ENCODE measurements at places on chromosomes 5 and 9.

DNA sequence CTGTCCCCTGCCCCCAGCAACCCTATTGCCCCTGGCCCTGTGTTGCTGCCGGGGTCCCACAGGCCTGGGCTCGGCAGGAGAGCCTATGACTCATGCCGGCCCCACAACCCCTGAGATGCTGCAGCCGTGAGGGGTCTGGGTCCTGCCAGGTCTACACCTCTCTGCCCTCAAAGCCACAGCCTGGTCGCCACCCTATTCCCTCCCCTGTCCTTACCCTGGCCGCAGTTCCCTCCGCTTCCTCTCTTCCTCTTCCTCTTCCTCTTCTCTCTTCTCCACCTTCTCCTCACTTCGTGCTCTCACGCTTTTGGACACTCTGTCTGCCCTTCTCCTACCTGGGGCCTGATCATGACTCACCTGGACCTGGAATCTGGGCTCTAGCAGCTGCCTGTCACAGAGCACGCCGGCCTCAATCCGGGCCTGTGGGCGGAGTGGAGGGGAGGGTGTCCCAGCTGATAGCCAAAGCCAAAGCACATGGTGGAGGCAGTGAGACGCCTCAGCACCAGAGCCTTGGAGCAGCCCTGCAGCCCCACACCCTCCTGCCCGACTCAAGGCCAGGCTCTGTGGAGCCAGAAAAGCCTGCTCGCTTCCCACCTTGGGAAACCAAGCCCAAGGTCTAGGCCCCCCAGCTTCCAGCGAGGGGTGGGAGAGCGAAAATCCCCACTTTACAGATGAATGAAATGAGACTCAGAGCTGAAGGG lies 26.8 kb upstream of the CSF1R start:
- no peak for DNase-seq

GRCh38 chr9:136079211-136079915 lies 15.7 kb downstream of the NACC2 start:
- DNase-seq = no peak

DNA sequence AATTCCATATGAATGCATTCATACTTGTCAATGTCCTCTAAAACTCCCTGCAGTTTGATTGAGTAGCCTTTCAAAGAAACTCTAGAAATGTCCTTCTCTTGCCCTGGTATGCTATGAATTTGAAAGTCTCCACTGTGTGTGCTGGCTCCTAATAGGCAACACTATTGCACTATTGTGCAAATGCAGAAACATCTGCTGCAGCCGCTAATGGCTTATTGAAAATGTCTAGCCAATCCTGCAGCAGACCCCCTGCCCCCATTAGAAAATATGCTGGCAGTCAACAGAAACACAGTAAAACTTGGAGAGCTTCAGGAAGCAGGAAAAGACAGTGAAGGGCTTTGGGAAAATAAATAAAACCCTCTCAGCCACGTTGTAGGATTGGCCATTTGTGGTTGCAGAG lies 87.3 kb upstream of the GRAMD2B start:
- no peak for DNase-seq

GRCh38 chr5:1643651-1644392 lies 120.1 kb upstream of the LPCAT1 start:
- no peak for DNase-seq

DNA sequence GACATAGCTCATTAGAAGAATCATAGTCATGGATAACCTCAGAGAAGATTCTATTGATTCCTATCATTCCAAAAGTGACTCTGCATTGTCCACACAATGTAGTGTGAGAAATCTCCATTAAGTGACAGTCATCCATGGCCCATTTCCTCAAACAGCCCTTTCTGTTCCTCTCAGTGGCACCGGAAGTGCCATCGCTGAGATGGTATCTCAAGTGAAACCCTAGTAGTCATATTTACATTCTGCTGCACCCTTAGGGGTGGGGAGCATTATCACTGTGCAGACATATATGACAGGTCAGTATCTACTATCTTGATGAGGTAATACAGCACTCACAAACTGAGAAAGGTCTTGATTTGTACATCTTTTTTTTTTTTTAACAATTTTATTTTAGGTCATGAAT lies 55.4 kb upstream of the MIER3 start:
- DNase-seq = no peak

GRCh38 chr9:69213647-69214046 lies 39.6 kb downstream of the TJP2 start:
- DNase-seq = no peak

- no peak for DNase-seq
These were observed 45.3 kb downstream of the PRRC2B start for GRCh38 chr9:131439224-131439623.

- no peak for DNase-seq
These were observed 120.9 kb upstream of the TMEM161B start for GRCh38 chr5:88389338-88390095.

DNA sequence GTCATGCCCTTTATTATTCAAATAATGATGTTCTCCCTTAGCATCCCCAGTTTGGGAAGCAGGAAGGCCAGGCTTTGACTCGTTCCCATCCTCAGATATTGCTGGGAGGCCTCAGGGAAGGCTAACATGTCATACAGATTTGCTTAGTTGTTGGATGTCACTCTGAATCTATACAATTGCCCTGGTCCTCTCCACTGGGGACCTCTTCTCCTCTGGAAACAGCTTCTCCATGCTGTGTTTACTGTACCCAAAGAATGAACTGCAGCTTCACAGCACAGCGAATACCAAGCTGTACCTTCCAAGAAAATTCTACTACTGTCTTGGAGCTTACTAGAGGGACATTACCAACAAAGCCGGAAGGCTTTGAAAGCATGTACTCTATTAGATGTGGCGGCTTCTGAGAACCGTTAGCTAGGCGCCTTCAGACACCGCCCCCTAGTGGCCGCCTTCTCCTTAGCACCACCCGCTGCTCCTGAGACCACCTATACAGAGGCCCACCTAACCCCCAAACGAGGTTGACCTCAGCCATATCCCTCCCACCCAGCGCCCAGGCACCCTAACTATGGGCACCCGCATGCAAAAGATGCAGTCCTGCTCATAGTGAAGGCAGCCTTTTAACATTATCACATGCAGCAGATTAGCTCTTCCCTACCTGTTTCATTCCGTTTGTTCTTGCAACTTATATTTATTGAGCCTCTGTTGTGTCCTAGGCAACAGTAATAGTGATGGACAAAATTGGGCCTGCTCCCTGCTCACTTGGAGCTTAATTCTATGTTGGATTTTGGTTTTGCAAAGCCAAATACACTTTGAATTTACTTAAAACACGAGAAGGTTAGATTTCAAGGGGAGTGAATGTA lies 34.9 kb upstream of the FOXI1 start:
- no peak for DNase-seq

DNA sequence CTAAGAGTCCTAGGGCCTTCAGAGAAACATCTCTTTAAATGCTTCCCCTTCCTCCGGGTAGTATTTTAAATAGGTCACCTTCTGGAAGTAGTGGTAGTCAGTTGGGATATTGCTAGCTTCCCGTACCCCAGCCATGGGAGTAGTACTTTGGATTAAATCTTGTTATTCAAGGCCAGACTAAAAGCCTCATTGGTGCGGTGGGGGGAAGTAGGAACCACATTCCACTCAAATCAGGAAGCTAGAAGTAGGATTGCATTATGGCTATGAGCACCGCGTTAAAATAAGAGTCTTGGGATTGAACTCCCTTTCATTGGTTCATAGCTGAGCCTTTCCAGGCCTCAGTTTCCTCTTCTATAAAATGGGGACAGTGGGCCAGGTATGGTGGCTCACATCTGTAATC lies 6.7 kb downstream of the KCNIP1 start:
- no peak for DNase-seq

- DNase-seq = no peak
These were observed 77.8 kb downstream of the ZCCHC7 start for GRCh38 chr9:37198039-37198729.

DNA sequence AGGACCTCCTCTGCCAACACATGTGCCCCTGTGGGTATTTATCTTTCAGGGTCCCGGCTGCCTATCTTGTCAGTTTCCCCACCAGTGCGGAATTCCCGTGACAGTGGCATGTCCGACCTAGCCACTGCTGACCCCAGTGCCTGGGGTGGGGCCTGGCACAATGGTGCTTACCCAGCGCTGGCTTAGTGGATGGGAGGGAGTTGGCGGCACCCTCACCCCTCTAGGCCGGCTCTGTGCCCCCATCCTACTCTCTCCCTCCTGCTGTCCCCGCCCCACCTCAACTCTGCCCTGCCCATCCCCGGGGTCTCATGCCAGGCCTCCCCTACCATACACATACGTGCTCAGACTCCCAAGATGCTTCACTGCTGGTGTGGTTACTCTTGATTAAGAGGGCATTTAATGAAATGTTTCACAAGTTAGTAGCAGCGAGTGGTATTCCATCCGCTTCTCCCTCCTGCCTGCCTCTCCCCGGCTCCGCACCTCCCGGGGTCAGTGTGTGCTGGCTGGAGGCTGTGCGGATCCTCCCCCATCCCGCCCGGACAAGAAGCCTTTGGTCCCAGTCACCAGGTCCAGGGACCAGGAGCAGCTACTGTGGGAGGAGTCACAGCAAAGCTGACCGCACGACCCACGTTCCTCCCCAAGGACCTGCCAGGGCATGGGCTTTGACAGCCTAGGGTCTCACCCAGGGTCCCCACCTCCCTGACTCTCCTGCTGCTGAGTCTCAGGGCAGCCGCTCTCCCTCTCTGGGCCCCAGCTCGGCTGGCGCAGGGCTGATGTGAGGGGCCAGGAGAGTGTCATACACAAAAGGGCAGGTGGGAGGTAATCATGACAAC lies 9.5 kb upstream of the QRFP start:
- no peak for DNase-seq

Data from CD4-positive, alpha-beta T cell treated with Interleukin-2 at 100 ng/mL for 4 hours (primary cell).